Activated T-helper 1 cell treated with Interleukin-2 at 50 U/mL for 16 hours (primary cell): ENCODE measurements at places on chromosomes 11 and 22.

DNA sequence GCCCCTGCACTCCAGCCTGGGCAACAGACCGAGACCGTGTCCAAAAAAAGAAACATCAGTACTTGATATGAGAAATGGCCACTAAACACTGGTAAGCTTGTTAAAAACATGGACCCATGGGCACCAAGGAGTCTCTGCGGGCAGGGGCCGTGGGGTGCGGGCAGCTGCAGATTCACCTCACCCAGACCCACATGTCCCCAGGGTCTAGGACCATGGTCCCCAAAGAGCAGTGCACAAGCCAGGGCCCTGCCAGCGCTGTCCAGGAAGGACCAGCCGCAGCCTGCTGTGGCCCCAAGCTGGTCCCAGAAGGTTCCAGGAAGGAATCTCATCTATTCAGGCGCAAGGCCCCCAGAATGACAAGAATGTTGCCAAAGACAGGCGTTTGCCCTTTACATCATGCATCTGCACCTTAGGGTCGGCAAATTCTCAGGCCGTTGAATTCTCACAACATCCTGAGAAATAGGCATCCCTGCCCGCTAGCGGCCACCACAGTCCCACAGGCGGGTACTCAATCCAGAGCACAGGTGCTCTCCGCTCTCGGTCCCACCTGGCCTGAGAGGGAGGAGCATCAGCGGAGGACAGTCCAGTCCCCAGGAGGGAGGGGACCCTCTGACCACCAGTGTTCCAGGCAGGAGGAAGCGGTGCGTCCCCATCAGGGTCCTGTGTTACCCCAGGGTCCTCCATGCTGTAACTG, 9.5 kb downstream of the YPEL1 start:
- DNase-seq, result no peak

DNA sequence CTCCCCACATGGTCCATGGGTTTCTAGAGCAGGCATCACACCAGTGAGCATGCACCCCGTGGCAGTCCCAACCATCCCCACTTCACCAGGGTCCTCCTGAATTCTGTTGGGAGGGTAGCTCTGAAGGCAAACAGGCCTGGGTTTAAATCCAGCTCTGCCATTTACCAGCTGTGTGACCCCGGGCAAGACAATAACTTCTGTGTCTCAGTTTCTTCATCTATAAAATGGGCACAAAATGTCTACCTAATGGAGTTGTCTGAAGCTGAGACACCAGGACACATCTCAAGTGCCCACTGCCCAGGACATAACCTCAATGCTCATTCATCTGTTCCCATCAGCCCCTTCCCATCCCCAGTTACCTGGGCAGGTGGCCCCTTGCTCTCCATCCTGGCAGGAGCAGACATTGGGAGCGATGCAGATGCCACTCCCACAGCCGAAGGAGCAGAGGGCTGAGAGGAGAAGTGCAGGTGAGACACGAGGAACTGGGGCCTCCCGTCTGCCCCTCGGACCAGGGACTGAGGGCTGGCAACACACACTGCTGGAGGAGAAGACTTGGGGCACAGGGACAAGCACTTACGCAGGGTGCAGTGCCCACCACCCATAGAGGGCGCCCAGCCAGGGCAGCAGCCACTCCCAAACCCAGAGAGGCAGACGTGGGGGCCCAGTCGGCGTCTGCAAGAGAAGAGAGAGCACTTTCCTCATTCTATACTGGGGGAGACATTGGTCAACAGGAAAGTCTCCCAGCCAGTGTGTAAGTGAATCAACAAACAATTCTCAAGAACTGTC, 4.0 kb downstream of the VWCE start:
- DNase-seq, result no peak

- DNase-seq, result no peak
These were observed 1165.1 kb downstream of the LRRC4C start for GRCh38 chr11:40294349-40294735.

GRCh38 chr22:33620085-33620484, 300.2 kb downstream of the LARGE1 start:
- no peak for DNase-seq

GRCh38 chr11:77568916-77569675, 20.7 kb upstream of the AQP11 start:
- DNase-seq, result no peak

- no peak for DNase-seq
These were observed 34.3 kb upstream of the IGSF9B start for GRCh38 chr11:133991101-133991500.

DNA sequence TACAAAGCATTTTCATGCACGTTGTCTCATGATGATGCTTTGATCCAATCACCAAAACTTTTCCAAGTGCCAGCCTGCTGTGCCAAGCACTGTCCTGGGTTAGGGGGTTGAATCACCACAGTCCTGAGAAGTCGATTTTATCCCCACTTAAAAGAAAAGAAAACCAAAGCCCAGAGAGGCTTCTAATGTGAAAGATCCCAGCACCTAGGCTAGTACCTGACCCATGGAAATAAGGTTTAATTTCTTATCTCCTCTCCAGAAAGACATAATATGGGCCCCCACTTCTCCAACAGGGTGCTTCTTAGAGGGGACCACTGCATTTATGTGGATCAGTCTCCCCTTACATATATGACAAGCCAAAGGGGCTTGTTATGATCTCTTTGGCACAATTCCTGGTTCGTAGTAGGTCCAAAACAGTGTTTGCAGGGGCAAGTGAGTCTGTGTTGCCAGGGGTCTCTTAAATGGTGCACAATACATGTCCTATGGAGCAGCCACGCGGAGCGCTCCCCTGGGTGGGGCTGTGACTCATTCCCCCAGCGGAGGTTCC, 1.9 kb upstream of the BCL9L start:
- no peak for DNase-seq

DNA sequence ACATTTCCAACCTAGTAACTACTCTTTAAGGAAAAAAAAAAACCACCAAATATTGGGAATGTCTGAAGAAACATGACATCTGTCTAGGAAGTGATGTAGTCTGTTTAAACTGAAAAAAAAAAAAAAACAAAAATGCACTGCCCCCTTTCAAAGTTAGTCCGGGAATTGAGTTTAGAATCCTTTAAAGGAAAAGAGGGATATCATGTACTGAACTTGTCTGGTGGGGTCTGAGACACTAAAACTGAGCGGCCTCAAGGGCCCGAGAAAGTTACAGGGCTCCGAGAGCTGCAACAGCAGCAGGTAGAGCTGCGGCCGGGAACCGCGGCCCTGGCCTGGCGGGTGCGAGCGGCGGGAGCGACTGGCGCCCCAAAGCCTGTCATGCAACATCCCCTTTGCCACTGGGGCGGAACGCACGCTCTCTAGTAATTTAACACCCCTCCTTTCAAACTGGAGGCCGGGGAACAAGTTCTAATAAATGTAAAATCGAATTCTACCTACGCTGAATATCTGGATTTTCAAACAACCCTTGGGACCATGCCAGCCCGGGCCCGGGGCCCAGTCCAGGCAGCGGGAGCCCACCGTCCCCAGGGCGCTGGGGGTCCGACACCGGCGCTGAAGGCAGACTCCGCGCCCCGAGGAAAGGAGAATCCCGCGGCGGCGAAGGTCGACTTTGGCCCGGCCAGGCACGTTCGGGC, 736 bp downstream of the RDX start:
- DNase-seq, result peak; percentile 33

GRCh38 chr22:43317239-43317638, 25.9 kb downstream of the SCUBE1 start:
- no peak for DNase-seq

DNA sequence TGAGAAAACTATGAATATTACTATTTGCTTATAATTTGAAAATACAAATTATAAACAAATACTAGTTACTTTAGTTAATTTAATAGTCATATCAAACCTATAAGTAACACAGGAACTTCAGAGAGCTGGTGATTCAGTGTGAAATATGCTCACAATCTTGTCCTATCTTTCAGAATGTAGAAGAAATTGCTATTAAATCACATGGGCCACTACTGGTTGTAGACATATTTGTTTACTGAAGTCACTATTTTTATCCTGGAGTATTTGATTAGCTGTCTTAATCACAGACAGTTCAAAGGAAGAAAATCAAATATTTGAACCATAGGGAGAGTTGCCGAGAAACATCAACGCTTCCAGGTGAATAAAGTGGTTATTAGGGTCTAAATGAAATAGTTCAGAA, 187.6 kb upstream of the ANO3 start:
- no peak for DNase-seq

DNA sequence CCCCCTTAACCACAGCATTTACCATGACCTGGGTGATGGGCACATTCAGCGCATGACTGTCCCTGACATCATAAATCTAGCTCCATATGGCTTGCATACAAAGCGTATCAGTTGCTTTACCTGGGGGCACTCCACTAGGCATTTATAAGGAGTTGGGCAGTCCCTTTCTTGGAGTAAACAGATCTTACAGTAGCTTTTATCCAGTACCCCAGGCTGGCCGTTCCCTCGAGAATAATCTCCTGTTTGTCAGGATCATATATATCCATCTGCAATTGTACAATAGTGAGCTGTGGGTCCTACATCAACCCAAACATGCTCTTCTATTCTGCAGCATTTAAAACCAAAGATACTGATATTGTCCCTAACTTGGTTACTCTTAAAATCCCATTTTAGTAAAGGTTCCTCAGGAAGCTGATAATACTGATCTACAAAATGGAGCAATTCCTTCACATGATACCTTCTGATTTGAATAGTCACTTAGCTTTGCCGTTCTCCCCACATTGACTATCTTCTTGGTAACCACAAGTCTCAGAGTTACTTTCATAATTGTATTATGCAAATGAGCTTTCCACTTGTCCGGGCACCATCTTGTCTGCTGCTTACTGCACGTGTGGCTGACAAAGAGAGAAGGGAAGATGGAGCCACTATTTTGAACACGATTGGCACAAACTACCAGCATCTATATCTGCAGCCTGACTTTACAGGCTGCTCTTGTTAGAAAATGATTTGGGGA, 205.0 kb downstream of the CWF19L2 start:
- DNase-seq, result no peak

DNA sequence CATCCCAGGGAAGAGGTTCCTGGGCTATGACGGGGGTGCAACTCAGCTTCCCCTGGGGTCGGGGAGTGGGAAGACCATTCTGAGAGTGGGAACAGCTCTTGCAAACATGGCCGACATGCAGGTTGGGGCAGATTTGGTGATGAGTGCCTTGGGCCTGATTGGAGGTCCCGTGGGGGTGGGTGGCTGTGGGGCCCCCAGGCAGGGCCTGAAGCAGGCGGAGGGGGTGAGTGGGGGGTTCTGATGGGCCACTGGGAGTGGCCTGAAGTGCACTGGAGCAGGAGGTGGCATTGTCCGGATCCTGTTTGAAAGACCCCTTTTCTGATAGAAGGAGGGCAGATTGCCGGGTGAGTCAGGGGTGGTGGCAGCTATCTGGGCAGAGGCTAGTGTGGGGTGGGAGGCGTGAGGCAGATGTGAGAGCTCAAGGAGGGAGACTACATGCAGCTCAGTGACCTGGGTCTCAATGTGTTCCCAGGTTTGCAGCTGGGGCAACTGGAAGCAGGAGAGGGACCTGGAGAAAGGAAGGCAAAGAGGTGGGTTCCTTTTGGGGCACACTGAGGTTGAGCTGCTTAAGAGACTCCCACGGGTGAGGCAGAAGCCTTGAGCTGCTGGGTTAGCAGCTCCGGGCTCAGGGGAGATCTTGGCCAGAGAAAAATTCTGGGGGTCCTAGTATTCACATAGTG, 15.1 kb downstream of the MYEOV start:
- DNase-seq, result no peak

DNA sequence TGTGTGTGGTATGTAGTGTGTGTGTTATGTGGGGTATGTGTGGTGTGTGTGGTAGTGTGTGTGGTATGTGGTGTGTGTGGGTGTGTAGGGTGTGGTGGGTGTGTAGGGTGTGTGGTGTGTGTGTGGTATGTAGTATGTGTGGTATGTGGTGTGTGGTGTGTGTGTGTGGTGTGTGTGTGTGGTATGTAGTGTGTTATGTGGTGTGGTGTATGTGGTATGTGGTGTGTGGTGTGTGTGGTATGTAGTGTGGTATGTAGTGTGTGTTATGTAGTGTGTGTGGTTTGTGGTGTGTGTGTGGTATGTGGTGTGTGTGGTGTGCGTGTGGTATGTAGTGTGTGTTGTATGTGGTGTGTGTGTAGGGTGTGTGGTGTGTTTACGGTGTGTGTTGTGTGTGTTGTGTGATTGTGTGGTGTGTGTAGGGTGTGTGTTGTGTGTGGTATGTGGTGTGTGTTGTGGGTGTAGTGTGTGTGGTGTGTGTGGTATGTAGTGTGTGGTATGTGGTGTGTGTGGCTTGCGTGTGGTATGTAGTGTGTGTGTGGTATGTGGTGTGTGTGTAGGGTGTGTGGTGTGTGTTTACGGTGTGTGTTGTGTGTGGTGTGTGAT, 4.2 kb upstream of the PPP6R2 start:
- DNase-seq, result no peak

- no peak for DNase-seq
These were observed 11.3 kb downstream of the CECR2 start for GRCh38 chr22:17380359-17381087.

DNA sequence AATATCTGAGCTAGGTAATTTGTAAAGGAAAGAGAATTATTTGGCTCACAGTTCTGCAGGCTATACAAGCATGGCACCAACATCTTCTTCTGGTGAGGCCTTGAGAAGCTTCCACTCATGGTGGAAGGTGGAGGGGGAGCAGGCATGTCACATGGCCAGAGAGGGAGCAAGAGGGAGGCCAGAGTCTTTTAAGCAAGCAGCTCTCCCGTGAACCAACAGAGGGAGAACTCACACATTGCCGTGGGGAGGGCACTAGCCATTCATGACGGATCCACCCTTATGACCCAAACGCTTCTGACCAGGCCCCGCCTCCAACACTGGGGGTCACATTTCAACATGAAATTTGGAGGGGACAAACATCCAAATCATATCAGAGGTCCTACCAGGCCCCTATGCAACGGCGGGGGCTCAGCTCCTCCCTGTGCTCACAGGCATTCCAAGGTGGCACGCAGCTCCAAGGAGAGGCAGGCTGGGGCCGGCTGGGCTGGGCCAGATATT, 4.6 kb downstream of the C11orf96 start:
- DNase-seq, result no peak

DNA sequence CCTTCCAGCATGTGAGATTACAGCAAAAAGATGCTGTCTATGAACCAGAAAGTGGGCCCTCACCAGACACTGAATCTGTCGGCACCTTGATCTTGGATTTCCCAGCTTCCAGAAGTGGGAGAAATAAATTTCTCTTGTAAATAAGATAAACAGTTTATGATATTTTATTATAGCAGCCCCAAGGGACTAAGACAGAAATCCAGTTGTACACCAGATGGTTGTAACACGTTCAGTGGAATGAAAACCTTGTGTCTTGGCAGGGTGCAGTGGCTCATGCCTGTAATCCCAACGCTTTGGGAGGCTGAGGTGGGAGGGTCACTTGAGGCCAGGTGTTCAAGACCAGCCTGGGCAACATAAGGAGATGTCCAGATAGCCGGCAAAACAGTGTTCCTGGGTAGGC, 61.8 kb downstream of the MCHR1 start:
- DNase-seq, result no peak
